Stimulated activated CD4-positive, alpha-beta T cell treated with anti-CD3 and anti-CD28 coated beads, TNF-alpha, amount 100 ng/mL, for 48 hours (primary cell): ENCODE measurements at places on chromosomes 1 and 21.
A peak's percentile ranks its signal among the peaks of the same experiment; 100 is the strongest.

DNA sequence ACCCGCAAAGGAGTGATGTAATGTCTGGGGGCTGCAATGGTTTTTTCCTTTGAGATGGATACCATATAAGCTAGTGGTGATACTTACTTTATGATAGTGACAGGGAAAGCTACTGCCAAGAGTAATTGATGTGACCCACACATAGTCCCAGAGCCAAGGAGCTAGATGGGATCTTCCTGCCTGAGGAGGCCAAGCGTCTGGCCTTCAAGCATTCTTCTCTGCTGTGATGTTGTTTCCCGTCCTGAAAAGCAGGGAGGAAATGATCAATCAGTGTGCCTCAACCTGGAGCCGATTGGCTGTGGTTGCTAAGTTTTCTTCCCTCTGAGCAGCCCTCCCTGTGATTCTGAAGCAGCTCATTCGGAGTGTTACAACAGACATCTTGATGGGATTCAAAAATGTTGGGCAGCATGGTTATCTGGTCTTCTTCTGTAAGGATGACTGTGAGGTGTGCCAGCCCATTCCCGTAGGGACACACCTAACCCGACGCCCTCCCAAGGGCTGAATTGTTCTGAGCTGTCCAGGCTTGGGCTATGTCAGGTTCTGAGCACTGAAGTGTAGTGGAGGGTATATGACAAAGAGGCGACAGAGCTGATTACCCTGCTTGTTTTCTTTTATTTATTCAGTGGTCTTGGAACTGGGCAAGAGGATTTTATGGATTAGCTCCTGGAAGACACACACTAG, 56.7 kb downstream of the UCK2 start:
- no peak for DNase-seq

GRCh38 chr21:42683371-42684108, 30.1 kb downstream of the PDE9A start:
- DNase-seq: no peak

DNA sequence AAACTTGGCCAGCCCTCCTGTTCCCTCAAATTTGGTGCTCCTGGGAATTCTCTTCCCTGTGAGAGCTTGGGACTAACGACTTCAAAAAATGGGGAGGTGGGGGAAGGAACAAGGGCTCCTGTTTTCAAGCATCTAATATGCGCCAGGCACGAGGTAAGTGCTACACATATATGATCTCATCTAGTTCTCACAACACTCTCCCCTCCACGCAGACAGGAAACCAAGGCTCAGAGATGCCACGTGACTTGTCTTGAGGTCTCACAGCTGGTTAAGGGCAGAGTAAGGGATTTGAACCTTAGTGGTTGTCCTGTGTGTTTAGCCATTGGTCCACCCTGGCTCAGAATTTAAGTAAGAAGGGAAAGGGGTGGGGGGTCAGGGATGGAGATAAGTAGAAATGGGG, 125.9 kb downstream of the DMRTB1 start:
- no peak for DNase-seq

DNA sequence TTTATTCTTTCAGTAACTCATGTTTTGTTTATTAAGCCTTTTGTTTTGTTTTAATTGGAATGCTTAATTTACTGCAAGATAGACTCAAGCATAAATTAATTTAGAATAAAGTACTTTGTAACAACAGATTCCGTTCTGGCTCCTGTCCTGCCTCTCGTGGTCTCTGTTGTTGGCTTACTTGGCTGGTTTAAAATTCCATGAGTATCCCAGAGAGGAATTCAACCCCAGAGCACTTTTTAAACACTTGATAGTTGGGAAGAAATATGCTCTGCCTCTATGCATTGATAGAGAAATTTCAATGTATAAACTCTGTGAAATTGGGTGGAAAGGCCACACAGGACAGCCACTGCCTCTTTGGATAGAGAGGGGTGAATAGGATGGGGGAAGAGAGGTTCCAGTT, 89.7 kb downstream of the ATP5PO start:
- DNase-seq: no peak

DNA sequence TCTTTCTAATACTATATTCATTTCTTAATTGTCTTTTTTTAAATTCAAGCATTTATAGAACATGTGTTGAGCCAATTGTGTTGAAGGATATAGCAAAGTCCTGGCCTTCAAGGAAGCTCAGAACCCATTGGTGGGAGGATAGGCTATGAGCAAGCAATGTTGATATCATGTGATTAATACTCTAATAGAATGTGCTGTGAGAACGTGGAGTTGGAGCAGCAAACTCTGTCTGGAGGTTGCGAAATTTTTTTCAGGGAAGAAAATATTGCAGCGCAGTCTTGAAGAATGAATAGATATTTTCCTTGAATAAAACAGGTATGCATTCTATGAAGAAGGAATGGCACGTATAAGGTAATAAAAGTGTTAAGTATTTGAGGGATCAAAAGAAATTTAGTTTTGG, 229.2 kb upstream of the KCNK2 start:
- no peak for DNase-seq

- peak; percentile 53 for DNase-seq
Observed at GRCh38 chr21:32411350-32412161, 950 bp upstream of the EVA1C start.

DNA sequence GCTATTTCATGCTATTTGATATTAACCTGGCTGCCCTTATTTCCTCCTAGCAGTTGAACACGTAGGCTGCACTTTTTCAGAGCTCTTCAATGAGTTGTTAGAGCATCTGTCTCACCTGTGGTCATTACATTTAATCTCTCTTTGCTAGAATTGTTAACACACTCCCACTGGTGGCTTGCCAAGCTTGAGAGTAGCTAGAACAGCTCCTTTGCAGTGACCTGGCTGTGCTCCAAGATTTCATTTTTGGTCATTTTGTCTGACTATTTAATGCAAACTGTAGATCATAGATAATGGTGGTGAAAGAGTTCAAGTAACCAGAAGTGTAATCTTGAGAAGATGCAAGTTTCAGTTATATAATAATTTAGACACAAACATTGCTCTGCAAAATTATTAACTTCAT, 105.6 kb downstream of the LRRC7 start:
- no peak for DNase-seq

GRCh38 chr1:50308878-50309277, 114.4 kb downstream of the DMRTA2 start:
- DNase-seq: no peak

DNA sequence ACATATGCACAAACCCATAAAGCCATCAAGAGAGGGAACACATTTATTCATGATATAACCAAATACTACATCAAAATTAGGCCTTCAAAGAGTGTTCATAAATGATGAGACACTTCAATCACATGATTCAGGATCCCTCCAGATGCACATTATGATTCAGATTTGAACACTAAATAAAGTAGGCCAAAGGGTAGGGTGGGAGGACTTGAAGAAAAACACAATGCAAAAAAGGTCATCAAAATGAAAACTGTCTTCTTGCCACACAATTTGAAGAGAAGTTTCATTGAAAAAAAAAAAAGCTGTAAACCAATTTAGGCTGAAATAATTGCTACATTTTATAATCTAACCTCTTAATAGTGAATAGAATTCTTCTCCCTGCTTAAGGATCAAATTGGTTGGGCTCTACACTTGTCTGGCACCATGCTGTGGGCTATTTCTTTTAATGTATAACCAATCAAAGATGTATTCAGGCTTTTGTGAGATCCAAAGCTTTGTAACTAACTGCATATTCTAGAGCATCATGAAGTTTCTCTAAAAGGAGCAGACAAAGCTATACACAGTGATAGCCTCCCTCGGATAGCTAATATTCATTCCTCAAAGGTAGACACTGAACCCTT, 58.1 kb downstream of the ZSWIM5 start:
- DNase-seq: no peak

DNA sequence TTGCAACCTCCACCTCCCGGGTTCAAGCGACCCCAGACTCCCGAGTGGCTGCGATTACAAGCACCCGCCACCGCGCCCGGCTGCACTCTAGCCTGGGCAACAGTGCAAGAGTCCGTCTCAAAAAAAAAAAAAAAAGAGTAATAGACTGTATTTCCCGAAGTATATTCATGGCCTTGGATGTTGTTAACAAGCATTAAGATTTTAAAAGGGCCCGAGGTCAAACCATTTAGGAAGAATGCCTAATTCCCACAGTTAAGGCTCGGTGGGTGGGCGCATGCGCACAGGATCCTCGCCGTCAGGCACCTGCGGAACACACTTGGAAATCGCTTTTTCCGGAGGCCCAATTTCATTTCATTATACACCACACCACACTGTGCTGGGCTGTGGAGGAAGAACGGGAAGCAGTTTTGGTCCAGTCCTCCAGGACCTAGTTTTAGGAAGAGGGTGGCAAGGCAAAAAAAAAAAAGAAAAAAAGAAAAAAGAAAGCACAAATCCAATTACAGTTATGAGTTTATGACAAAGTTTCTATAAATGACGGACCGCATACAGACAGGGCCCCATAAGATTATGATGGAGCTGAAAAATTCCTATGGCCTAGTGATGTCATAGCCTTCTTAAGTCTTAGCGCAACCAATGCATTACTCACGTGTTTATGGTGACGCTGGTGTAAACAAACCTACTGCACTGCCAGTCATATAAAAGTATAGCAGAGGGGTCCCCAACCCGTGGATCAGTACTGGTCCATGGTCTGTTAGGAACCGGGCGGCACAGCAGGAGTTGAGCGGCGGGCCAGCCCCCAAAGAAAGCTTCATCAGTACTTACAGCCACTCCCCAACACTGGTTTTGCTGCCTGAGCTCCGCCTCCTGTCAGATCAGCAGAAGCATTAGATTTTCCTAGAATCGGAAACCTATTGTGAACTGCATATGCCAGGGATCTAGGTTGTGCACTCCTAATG, 38.2 kb downstream of the H3-3A start:
- DNase-seq: no peak

GRCh38 chr1:1997576-1997975, 6.0 kb downstream of the CFAP74 start:
- no peak for DNase-seq

DNA sequence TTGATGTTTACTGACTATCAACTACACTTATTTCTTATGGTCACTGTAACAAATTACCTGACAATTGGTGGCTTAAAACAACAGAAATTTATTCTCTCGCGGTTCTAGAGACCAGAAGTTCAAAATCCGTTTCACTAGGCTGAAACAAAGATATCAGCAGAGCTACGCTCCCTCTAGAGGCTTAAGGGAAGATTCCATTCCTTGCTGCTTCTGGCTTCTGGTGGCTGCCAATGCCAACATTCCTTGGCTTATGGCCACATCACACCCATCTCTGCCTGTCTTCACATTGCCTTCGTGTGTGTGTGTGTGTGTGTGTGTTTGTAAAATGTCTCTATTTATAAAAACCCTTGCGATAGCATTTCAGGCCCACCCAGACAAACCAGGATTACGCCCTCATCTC, 66.4 kb downstream of the LMX1A start:
- no peak for DNase-seq

- DNase-seq: no peak
Observed at GRCh38 chr1:199743227-199743626, 284.3 kb upstream of the NR5A2 start.

- DNase-seq: peak; percentile 9
Observed at GRCh38 chr1:227192163-227192562, 126.1 kb downstream of the CDC42BPA start.

DNA sequence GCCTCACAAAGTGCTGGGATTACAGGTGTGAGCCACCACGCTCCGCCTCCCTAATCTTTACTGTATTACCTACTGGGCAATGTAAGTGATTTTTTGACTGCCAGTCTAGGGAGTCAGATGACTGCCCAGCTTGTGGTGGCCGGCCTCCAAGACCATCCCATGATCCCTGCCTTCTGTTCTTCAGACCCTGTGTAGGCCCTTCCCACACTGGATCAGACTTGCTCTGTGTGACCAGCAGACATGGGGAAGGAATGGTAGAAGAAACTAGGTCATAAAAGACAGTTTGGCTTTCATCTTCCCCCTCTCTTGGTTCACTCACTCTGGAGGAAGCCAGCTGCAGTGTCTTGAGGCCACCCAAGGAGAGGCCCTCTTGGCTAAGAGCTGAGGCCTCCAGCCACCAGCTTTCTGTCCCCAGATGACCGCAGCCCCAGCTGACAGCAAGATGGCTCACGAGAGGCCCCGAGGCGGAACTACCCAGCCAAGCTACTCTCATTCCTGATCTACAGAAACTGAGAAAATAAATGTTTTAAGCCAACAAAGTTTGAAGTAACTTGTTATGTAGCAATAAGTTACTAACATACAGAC, 14.5 kb upstream of the CBR3 start:
- DNase-seq: no peak

- no peak for DNase-seq
Observed at GRCh38 chr1:45037456-45037855, 25.4 kb downstream of the UROD start.

- DNase-seq: no peak
Observed at GRCh38 chr21:43274022-43274945, 105.5 kb downstream of the CRYAA start.

- DNase-seq: no peak
Observed at GRCh38 chr1:90246069-90246468, 251.2 kb downstream of the ZNF326 start.

DNA sequence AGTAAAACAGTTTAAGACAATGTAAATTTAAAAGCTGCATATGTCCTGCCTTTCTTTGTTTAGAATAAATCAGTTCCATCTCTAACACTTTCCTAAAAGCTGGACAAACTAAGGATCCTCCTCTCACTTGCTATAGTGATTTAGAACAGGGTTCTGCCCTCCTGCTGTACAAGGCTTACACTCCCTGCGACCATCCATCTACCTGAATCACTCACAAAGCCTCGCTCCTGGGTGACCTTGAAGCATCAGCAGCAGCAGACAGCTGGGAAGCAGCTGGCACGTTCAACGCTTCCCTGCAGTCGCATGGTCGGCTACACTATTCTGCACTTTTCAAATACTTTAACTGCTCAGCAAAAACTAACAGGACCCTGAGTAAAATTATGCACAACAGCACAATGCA, 128.0 kb downstream of the NTPCR start:
- no peak for DNase-seq

DNA sequence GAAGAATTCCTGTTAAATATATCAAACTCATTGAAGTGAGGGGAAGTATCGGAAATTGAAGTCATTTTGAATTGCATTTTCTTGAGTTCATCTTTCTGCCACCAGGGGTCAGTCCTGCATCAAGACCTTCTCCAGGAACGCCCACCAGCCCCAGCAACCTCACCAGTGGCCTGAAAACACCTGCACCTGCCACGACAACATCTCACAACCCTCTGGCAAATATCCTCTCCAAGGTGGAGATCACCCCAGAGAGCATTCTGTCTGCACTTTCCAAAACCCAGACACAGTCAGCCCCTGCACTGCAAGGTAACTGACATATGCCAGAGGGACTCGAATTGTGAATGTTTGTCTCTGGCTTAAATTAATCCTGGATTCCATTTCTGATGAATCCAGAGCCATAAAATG, 22.8 kb upstream of the TARS2 start:
- peak; percentile 43 for DNase-seq

DNA sequence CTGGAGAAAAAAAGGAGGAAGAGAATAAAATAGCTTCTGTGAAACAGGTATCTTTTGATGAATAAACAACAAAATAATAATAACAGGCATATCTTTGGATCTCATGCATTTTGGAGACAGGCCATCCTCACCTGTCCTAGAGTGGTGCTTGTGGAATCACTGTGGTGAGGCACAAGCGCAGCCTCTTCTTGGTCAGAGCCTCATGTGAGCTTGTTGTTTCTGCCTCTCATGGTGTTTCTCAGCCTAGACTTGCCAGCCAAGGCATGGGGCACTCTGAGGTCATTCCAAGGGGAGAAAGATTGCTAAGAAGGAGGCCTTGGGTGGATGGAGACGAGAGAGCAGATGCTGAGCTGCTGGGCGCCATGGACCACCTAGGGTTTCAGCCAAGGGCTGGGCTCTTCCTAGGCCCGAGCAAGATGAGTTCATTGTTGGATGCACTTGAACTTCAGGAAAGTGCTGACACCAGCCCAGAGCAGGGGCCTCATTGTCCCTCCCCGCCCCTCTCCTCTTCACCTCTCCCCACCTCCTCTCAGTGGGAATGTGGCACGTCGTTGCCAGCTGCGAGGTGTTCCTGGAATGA, 49.5 kb downstream of the ATP5PO start:
- no peak for DNase-seq
